ENCODE measurements at places on chromosomes 1 and 21.
A peak's percentile ranks its signal among the peaks of the same experiment; 100 is the strongest.

DNA sequence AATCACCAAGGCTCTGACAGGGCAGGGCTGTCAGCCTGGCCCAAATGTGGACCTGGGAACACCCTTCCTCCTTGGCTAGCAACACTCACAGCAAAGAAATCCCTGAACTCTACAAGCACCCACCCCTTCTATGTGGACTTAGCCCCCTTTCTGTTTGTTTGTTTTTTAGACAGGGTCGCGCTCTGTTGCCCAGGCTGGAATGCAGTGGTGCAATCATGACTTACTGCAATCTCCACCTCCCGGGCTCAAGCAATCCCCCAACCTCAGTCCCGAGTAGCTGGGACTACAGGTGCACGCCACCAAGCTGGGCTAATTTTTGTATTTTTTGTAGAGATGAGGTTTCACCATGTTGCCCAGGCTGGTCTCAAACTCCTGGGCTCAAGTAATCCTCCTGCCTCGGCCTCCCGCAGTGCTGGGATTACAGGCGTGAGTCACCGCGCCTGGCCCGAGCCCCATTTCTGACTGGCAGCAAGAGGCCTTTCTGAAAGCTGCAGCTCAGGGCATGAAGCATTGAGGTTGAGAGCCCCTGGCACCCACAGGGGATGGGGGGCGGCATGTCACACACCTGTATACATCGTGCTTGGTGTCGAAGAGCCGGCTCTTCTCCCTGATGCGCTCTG lies 16.2 kb downstream of the RIPK4 start:
- DNase-seq = no peak

DNA sequence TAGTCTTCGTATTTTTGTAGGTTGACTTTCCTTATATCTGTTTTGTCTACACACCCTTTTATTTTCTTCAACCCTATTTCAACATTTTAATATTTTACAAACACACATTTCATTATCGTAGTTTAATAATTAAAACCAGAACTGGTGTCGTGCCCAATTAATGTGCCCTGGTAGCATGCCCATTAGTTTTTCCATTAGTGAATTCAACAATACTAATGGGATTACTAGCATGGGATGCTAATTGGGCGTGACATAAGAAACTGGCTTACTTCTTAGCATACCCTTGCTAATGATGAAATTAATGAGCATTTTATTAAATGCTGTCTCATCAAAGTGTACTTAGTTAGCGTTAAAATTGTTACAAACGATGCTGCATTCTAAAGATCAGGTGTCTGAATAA lies 332.7 kb downstream of the USH2A start:
- DNase-seq = no peak

DNA sequence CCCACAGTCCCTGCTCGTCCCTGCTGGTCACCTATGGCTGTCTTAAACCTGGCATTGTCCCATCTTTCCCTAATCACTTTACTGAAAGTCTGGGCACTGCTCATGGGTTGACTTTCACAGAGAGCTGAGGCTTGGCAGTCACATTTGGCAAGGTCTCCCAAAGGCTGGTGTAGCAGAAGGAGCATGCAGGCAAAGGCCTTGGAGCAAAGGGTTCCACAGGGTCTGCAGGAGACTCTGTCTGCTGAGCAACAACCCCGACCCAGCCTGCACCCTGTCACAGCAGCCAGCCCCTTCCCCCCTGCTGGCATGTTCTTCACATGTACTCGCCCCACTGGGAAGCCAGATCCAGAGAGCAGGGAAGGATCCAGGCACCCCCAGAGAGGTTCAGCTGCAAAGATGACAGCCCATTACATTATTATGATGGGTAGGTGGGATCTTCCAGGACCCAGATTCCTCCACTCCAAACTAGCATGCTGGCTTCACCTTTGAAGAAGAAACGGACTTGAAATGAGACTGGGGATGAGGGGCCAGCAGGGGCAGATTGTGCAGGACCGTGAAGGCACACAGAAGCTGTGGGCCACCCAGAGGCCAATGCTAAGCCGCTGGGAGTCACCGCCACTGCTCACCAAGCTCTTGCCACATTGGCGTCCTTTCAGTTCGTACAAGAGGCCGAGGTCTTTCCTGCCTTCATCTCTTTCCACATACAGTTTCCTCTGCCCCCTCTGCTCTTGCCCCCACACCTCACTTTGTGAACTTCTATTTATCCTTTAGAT lies 14.2 kb upstream of the TMEM125 start:
- DNase-seq = no peak

DNA sequence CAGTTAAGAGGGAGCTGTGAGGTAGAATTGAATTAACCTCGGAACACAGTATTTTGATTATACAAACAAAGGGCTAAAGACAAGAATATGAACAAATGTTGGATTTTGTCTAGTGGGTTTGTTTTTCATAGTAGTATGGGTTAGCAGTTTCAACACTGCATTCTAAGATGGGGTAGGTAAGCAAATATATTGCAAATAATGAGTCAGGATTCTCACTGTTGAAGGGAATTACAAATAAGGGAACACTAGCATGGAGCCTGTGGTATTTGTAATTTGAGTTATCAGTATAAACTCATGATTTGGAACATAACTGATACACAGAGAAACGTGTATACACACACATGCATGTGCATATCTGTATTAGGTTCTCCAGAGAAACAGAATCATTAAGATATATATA lies 44.5 kb downstream of the CD55 start:
- DNase-seq = no peak

GRCh38 chr1:201539561-201540431 lies 869 bp downstream of the NAV1 start:
- peak; percentile 18 for DNase-seq

- DNase-seq = peak; percentile 11
Observed at GRCh38 chr1:61851849-61852669, 109.8 kb downstream of the PATJ start.

DNA sequence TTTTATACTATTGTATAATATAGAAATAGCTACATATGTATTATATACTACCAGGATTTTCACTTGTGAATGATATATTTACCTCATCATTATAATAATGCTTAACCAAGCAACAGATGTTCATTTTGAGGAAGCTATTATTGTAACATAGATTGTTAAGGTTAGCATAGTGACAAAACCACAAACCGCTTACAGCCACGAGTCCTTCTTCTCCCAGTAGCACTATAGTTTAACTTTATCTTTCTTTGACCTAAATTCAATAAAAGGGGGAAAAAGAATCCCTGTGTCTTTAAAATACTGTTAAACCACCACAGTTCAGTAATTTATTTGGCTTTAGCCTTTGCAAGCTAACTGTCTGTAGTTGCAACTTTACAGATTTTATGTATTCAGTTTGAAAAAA lies 1039.4 kb upstream of the B3GALT2 start:
- DNase-seq = no peak

- no peak for DNase-seq
Observed at GRCh38 chr1:161013131-161013487, 7.8 kb downstream of the F11R start.

DNA sequence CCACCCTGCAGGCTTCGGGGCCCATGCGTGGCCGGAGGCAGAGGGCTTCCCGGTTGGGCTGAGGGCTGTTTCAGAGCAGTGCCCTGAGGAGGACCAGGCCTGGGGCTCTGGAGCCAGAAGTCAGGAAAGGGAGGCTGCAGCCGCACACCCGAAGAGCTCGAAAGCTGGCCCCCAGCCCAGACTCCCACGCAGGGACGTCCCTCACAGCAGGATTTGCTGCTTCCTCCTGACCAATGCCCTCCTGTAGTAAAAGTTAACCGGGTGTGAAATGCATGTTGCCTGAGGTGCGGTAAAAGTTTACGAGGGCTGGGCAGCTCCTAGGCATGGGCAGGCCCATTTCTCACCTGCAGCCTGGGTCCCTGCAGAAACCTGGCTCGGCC lies 101.5 kb upstream of the ARHGEF16 start:
- no peak for DNase-seq

Data from activated naive CD4-positive, alpha-beta T cell treated with anti-CD3 and anti-CD28 coated beads for 36 hours (primary cell).